ENCODE measurements at places on chromosomes 4 and X.
A peak's percentile ranks its signal among the peaks of the same experiment; 100 is the strongest.

DNA sequence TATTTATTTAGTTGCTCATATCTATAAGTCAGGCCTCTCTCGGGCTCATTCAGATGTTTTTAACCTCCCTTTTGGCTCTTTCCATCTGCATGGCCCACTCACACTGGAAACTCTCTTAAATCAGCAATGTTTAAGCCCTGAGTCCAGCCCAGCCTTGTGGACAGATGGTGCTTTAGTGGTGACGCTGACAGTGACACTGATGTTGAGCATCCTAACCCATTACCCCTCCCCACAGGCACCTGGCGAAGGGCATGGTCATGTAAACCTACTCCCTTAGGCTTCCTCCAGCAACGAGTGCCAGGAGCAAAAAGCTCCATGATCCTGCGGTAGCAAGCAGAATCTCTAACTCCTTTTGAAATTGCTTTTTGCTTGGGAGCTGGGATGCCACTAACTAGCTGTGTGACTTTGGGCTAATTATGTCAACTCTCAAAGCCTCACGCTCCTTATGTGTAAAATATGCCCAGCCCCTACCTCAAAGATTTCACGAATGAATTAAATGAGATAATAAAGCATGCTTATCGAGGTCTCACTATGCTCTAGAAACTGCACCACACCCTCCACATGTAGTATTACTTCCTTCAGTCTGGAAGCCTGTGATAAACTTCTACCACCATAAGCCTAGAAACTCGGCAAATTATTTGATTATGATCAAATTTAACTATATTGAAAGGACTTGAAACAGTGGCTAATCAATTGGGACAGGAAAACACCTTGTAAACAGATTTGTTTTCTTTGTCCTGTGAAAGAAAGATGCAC lies 569.4 kb downstream of the BCOR start:
- peak; percentile 63 for DNase-seq

DNA sequence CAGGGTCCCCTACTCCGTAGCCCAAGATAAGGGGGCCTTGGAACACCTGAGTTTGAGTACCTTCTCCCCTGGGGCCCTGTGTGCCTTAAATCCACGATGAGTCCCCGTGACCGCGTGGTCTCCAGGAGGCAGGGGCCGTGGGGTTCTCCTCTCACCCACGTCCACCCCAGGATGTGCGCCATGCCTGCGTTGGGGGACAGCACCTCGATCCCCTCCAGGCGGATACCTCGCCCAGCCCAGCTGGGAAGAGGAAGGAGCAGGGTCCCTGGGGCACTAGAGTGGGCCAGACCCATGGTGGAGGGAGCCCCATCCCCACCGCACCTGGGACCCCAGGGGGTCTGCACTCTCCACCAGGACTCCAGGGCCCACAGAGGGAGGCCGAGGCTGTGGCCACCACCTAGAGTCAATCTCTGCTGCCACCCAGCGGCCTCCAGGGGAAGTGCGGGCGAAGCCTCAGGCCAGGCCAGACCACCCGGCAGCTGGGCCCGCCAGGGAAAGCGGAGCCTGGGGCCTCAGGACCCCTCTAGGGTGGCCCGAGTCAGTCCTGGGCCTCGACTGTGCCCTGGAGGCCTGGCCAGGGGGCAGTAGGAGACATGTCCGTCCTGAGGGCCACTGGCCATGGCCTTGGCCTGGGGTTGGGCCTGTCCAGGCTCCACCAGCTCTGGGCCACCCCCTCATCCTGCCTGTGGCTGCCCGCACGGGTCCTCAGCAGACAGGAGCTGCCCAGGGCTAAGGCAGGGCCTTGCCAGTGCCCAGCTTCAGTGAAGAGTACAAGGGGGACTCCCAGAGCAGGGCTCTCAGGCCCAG lies 55.0 kb downstream of the FAM53A start:
- no peak for DNase-seq

DNA sequence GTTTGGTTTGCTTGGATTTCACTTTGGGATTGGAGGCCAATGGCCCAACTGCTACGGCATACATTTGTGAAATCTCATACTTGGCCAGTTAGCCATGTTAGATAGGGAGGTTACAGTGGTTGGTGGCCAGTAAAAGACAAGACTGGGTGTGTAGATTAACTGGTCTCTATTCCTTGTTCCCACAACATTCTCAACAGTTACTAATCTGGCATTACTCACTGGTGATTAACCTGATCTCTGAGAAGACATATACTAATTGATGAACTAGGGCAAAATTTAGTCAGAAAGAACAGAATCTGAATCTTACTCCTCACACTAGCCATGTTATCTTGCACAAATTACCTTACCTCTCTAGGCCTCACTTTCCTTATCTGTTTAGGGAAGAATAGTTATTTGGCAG lies 33.4 kb downstream of the GATB start:
- DNase-seq: no peak

- no peak for DNase-seq
These were observed 32.3 kb downstream of the CYBB start for GRCh38 chrX:37812110-37812509.

Data from NCI-H524 treated with DMSO at 0.1 percent for 48 hours (cell line).